ENCODE measurements at places on chromosomes 3 and 15.

GRCh38 chr3:129662191-129662608, 55.7 kb upstream of the PLXND1 start:
- DNase-seq = no peak

DNA sequence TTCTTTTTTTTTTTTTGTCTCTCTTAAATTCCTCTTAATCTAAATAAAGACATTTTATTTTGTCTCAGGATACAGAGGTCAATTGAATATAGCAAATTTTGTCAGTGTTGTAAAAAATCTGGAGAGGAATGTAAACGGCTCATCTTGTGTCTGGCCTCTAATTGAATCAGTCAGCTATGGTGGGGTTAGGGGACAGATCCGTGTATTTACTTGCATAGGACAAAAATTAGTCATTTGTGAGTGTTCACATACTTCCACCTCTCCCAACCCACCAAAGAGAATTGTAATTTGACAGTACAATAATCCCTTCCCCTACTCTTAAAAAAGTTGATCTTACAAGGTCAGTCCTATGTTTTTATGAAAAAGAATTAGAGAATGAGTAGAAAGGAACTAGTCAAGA, 18.3 kb downstream of the PPARG start:
- DNase-seq = no peak

DNA sequence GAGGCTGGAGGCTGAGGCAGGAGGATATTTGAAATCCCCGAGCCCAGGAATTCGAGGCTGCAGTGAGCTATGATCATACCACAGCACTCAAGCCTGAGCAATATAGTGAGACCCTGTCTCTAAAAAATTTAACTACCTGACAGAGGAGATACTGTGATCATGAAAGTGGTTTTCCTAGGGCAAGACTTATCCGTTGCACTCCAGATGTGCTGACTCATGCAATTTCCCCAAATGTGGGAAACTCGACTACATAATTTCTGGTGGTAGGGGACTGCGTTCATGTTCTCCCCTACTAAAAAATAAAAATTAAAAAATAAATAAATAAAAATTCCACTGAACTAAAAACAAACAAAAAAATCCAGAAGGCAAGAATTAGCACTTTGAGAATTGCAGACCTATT, 271.7 kb downstream of the SHQ1 start:
- no peak for DNase-seq

DNA sequence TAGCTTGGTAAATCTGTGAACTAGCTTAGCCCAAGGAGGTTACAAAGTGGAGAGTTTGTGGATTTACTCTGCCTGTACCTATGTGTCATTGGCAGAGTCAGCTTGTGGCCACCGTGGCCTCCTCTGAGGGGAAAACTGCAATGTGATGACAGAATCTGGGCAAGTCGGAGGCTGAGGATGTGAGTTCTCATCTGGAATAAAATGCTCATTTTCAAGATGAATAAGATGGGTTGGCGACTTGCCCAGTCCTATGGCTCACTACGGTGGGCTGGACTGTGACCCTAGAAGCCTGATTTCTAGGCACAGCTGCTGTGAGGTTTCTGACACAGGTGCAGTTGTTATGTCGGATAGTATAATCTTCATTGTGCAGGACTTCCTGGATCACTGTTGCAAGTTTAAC, 83.7 kb downstream of the ETV5 start:
- no peak for DNase-seq

DNA sequence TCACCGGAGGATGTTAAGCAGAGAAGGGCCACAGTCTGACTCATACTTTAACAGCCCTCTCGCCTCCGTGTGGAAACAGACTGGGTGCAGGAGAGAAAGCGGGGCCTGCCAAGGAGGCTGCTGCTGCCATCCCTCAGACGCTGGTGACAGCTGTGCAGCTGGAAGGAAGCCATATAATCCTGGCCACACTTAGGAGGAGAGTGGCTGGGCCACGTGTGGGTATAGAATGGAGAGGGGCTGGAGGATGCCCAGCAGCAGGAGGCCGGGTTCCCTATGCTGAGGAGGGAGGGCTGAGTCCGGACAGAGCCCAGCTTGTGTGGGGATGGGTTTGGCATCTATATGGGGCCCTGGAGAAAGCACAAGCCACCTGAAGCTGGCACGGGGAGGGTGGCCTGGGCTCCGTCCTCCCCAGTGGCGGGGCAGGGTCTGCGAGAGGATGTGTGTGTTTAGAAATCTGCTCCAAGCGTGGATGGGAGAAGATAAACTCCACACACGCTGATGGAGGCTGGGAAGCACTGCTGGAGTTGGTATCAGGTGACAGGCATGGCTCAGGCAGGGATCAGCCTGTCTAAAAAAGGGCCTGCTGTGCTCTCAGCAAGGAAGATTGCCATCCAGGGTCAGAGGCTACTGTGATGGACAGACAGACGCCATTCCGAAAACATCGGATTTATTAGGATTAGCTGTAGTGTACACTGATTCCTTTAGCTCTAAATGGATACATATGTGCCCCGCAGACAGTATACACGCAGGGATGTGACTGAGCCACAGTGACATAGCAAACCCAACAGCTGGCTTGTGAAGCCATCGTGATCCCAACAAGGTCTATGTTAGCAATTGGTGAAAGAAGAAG, 15.9 kb downstream of the ABTB1 start:
- DNase-seq = no peak

DNA sequence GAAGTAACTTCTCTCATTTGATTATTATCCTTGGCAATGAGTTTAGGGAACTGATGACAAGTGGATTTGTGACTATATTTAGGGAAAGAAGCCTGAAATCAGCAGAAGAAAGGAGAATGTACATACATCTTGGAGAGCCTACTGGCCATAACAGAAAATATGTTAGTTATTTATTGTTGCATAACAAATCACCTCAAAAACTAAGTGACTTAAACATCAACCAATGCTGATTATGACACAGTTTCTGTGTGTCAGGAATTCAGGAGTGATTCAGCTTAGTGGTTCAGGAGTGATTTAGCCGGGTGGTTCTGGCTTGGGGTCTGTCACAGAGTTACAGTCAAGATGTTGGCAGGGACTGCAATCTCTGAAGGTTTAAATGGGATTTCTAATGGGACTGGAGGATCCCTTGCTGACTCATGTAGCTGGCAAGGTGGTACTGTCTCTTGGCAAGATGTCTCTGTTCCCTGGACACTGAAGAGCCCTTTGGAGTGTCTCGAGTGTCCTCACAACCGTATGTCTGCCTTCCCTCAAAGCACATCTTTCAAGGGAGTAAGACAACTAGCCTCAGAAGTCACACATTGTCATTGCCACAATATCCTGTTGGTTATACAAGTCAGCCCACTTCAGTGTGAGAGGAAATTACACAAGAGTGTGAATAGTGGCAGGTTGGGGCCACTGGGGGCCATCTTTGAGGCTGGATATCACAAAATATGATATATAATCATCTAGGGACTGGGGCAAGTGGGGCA, 248.9 kb downstream of the SV2B start:
- no peak for DNase-seq

DNA sequence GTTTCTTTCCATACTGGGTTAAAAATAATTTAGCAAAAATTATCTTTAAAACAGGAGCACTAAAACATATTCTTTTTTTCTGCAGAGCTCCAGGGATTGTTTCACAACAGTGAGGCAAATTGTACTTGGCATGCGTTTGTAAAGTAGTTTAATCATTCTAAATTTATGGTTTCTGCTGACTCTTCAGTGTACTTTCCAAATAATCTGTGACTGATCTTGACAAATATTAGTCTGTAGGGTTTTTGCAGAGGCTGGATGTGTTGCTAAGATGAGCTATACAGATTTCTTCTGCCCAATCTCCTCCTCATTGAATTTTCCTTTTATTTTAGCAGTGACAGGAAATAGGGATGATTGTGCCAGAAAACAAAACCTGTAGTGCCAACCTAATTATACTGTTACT, 328.0 kb upstream of the MANF start:
- DNase-seq = no peak

DNA sequence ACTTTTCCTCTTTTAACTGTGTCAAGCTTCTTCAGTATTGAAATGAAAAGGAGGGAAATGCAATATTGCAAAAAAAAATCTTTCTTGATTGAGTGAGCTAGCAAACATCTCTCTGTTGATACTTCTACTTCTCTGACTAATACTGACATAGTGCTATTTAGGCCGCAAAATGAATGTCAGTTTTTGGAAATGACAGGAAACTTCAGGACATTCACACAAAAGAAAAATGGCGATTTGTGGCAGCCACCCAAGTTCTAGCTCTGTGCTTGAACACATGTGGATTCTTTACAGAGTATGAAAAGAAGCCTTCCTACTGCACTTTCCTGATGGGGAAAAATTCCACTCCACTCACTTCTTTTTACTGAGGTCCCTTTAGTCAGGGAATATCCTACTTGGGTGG, 486.8 kb upstream of the ALCAM start:
- no peak for DNase-seq

- no peak for DNase-seq
Observed at GRCh38 chr3:177772908-177773557, 575.8 kb upstream of the TBL1XR1 start.

GRCh38 chr3:39981547-39982184, 172.3 kb downstream of the MYRIP start:
- DNase-seq = no peak

GRCh38 chr3:59438492-59438891, 388.7 kb upstream of the CFAP20DC start:
- no peak for DNase-seq

DNA sequence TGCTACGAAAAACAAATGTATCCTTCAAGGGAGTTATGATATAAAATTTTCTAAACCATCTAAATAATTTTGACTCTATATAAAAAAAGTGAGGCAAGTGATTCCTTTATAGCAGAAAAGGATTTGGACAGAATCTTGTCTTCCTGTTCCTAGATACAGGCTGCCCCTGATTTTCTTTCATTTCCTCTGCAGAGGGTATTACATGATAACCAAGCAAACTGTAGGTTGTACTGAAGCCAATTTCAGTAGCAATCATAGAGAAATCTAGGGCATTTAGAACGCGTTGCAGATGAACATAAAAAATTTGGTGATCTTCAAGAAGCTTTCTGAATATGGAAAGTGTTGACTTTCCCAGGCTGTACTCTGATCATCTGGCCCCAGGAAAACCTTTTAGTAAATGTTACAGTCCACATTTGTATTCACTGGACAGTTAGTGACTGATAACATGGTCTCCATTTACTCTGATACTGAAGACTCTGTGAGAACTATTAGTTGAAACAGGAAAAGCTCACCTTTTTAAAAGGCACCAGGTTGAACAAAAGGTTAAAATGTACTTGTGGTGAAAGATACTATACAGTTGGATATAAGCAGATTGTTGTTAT, 9.1 kb upstream of the UTS2B start:
- DNase-seq = no peak

DNA sequence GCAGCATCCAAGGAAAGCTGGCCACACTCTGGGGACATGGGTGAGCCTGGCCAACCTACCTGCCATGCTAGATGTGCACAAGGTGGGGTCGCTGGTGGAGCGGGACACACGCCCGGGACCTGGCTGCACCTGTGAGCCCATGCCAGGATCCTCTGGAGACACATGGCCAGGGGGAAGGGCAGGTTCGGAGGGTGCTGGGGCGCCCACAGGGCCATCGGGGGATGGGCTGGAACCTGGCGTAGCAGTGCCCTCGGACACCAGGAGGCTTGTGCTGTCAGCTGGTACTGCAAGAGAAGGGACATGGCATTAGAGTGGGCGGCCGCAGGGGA, 143.4 kb downstream of the NSMCE3 start:
- DNase-seq = no peak

- DNase-seq = no peak
Observed at GRCh38 chr15:52653431-52653964, 25.7 kb downstream of the ATOSA start.

- no peak for DNase-seq
Observed at GRCh38 chr3:5301651-5302297, 114.3 kb downstream of the EDEM1 start.

GRCh38 chr3:14118400-14119381, 6.0 kb downstream of the CHCHD4 start:
- no peak for DNase-seq

DNA sequence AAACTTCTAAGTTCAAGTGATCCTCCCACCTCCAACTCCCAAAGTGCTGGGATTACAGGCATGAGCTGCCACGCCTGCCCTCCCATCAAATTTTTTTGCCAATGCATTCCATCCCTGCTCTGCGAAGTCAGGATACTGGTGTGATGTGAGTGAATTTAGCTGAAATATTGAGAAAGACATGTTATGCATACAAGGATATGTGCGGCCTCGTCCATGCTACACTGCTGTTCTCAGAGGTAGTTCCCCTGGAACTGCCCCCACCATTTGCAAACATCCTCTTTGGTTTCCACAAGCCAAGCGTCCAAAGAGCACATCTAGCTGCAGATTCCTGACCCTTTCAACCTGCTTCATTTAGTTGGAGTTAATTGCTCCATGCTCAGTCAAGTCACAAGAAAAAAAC, 36.5 kb upstream of the BCL2A1 start:
- DNase-seq = no peak

GRCh38 chr3:52763466-52763865, 7.3 kb downstream of the NEK4 start:
- DNase-seq = no peak

GRCh38 chr3:187491371-187491770, 123.2 kb downstream of the RTP4 start:
- no peak for DNase-seq

- no peak for DNase-seq
Observed at GRCh38 chr3:128844502-128844901, 34.9 kb upstream of the ACAD9 start.

- no peak for DNase-seq
Observed at GRCh38 chr3:61425356-61425755, 136.0 kb upstream of the PTPRG start.

GRCh38 chr3:111156517-111156916, 84.9 kb downstream of the NECTIN3 start:
- no peak for DNase-seq

DNA sequence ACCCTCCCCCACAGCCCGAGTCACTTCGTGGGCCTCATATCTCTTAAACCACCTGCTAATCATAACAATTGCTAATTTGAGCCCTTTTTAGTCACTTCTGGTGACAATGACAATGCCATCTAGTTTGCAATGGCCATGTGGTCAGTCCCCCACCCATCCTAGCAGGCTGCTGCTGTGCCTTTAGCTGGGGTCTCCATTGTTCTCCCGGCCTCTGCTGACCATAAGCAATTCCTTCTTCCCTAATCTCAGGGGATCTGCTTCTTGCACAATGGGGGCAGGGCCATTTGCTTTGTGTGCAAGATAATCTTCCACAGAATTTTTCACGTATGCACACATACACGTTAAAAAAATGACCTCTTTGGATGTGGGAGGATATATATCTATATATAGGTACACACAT, 406.1 kb upstream of the ONECUT1 start:
- no peak for DNase-seq

DNA sequence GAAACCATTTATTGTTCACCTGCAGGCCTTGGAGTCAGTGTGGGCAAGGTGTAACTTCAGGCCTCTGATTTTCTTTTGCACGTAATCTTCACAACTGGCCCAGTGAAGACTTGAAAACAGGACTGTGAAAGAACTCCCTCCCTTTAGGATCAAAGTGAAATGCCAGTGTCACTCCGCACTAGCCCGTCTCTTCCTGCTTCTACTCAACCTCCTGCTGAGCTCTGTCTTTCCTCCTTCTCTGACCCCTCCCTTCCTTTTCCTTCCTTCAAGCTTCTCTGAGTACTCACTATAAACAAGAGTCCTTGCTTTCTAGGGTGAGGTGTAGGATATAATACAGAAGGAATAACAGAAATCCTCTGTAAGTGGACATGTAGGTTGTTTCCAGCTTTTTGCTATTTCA, 28.5 kb downstream of the TMEM41A start:
- DNase-seq = no peak

- no peak for DNase-seq
Observed at GRCh38 chr3:17355591-17355990, 386.8 kb downstream of the TBC1D5 start.

All from CD4-positive, alpha-beta T cell treated with Interleukin-17A for 4 hours (primary cell).